Aorta (tissue), 5 donors: ENCODE measurements at places on chromosomes 7 and 10. TPM values are rescaled to one million over a fixed set of nuclear protein-coding genes. Genes with fewer than 3 reads are reported as not detected.

SPDYE1 gene
- not detected for total RNA-seq

STRIP2 gene
- 0.58 TPM for total RNA-seq

ZDHHC4 gene
- total RNA-seq = 36.2 TPM

BICC1 gene
- 46.8 TPM for total RNA-seq

CYP2C9 gene
- not detected for total RNA-seq

TTYH3 gene
- 58.9 TPM for total RNA-seq

VGF gene
- total RNA-seq = not detected

FEZF1 gene
- total RNA-seq = not detected

STEAP1B gene
- 5.1 TPM for total RNA-seq

- no peak for DNase-seq
Measured at GRCh38 chr7:80619741-80620140, 18.7 kb upstream of the CD36 start.

DNA sequence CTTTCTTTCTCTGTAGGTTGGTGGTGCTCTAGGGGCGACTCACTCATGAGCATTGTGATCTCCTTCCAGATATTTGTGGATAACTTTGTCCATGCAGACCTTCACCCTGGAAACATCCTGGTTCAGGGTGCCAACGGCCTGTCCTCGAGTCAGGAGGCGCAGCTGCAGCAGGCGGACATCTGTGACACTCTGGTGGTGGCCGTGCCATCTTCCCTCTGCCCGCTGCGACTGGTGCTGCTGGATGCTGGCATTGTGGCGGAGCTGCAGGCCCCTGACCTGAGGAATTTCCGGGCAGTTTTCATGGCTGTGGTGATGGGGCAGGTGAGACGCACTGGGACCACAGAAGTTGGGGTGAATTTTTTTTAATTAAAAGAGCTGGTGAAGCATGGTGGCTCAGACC is 9.6 kb upstream of the NDUFB2 start:
- DNase-seq = no peak

DNA sequence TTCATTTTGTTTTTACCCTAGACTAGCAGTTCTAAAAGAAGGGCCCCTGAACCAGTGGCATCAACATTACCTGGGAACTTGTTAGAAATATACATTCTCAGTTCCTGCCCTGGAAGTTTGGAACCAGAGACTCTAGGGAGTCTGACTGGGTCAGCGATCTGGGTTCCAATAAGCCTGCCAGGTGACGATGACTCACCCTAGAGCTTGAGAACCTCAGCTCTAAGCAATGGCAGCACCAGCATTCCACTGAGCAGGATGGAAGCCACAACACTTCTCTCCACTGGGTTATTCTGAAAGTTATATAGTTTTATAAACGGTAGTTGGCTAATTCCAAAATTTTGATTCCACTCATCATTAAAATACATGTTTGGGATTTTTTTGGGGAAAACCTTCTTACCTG is 97.0 kb upstream of the AMPH start:
- DNase-seq = no peak

GRCh38 chr10:3790858-3791257 is 5.8 kb upstream of the KLF6 start:
- DNase-seq = no peak

DNA sequence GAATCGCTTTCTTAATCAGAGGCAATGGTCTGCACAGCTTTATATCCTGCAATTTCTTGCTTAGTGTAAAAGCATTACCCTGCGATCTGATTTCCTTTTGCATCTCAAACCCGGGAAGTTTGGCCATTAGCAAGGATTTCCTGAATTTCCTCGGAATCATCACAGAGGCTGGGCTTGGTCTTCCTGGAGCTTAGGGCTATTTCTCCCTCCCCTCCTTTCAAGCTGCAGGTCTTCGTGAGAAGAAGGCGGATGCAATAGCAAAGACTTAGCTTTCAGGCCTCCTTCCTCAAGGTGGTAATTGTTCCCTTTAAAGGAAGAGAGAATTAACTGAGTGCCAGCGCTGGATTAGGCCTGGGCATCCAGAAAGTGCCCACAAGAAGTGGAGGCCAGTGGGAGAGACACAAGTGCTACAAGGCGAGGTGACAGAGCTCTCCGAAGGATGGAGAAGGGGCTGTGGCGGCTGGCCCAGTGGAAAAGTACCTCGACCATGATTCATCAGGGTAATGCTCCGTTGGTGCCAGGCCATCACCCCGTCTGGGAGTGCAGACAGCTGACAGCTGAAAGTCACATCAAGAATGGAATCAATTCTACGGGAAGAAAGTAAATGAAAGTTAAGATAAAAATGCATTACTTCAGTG is 4.0 kb upstream of the ARMS2 start:
- DNase-seq = no peak

DNA sequence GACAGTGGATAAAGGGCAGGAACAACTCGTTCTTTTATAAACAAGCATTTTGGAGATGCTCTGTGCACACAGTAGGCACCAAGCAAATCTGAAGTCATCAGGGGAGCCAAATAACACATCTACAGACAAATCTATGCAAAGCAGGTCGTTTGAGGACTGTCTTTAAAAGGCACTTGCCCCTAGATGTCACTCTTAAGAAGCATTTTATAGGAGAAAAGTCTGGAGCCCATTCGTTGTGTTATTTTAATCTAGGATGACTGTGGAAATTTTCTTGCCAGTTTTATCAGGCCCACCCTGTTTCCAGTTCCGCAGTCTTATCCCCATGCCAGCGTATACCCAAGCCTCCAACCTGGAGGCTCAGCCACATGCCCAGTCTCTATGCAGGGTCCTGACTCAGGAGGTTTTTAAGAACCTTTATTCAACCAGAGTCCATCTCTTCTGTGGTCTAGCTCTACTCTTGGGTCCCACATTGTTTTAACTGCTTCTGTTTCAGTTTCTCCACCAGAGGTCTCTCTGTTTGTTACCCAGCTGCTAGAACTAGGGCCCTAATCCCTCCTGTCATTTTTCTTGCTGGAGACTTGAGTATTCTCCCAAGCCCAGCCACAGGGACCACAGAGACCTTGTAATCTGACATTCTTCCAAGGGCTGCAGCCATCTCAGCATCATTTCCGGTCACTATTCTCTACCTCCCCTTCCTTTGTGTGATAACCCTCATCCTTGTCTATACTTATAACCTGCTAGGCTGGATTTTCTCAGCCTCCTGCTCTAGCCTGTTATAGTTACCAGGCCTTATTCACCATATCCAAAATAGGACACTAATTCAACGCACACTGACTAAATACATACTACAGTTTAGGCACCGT is 26.7 kb downstream of the PIK3CG start:
- DNase-seq = no peak

DNA sequence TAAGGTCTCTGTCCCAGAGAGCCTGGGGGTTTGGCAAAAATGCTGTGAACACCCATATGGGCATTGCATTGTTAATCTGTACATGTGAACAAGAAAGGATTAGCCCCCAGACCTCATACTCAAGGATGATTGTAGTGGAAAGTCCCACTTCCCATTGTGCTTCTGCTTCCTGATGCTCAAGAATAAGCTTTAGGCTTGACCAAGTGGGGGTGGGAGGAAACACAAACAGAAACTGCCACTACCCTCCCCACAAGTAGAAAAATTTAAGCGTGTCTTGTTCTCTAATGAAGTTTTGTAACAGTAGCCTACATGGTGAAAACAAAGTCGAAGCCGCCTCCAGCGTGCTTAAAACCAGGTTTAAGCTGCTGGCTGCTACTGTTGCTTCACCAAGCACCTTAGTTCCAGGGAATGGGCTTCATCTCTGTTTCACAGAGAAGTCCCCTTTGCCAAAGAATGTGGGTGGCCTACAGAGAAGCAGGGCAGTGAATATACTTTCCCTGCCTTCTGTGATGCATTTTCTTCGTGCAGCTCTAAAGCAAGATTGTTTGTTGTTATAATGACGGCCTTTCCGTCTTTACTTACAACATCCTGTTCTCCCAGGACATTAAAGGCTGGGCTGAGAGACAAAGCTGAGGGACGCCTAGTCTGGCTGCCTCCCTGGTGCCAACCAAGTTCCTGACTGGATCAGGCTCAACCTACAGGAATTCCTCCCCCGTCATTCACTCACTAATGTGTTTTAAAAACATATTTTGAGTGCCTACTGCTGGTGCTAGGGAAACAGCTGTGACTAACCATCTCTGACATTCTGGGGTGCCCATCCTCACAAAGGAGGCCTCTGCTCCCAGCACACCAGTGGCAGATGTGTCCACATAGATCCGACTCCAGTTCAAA is 32.1 kb upstream of the CCSER2 start:
- DNase-seq = no peak

DNA sequence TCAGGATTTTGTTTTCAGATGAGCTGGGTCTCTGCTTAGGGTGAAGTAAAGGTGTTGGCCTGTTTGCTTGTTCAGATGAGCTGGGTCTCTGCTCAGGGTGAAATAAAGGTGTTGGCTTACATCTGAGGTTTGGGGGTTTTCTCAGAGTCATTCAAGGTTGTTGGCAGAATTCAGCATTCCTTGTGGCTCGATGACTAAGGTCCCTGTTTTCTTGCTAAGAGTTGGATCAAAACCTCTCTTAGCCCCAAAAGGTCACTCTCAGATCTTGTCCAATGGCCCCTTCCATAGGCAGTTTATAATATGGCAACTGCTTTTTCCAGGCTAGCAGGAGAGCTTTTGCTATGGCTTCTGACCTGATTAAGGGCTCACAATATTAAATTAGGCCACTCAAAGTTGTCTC is 106.6 kb downstream of the ADAM22 start:
- DNase-seq = no peak

DNA sequence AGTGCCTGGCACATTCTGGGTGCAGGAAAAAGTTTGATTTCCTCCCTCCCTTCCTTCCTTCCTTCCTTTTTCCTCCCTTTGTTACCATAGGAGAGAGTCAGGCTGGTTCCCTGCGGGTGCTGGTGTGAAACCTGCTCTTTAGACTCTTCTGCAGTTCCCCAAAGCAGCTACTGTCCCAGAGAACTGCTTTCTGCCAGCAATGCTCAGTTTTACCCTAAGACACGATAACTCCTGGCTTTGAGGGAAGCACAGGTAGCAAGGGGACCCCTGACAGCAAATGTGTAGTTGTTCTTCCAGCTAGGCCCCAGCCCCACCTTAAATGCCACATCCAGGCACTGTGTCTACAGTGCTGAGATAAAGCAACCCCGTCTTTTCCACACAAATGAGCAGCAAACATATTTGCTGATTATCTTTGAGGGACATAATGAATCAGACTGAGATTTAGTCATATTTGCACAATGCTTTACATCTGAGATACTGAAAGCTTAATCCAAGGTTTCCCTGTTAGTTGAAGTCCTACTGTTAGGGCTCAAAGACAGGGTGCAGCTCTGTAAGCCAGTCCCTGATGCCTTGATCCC is 55.5 kb downstream of the MET start:
- DNase-seq = no peak

- DNase-seq = no peak
Measured at GRCh38 chr10:62243647-62243997, 25.0 kb downstream of the RTKN2 start.

DNA sequence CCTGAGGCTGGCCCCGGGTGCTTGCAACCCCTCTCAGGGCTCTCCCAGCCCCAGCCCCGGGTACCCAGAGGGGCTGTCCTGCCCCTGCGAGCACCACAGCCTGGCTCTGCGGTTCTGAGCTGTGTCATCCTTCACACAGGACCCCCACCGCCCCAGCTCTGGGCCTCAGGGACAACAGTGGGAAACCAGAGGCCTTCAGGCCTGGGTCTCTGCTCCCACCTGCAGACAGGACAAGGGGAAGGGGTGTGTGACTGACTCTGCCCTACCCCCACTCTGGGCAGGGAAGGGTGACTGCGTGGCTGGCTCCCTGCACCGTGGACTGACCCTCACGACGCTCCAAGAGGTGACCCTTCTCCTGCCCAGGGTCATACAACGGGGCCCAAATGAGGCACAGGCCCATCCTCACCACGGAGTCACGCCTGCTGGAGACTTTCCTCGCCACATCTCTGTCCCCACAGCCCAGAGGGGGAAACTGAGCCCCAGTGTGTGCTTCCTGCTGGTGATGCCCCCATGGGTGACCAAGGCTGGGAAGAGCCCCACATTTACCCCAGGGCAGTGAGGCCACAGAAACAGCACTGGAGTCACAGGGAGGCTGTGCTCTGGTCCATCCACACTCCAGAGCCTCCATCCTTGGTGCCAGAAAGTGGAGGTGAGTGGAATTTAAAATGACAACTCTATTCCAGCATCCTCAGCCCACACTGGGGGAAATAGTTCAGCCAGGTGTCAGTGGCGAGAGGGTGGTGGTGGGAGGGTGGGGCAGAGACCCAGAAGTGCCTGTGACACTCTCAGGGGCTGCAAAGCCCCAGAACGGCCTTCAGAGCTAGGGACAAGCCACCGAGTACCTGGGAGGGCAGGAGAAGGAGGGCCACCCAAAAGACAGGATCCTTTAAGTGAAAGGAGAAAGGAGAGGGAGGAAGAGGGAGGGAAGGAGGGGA is 13.6 kb downstream of the CAMK2B start:
- DNase-seq = peak; percentile 61

- no peak for DNase-seq
Measured at GRCh38 chr7:99086532-99086931, 57.4 kb downstream of the SMURF1 start.

DNA sequence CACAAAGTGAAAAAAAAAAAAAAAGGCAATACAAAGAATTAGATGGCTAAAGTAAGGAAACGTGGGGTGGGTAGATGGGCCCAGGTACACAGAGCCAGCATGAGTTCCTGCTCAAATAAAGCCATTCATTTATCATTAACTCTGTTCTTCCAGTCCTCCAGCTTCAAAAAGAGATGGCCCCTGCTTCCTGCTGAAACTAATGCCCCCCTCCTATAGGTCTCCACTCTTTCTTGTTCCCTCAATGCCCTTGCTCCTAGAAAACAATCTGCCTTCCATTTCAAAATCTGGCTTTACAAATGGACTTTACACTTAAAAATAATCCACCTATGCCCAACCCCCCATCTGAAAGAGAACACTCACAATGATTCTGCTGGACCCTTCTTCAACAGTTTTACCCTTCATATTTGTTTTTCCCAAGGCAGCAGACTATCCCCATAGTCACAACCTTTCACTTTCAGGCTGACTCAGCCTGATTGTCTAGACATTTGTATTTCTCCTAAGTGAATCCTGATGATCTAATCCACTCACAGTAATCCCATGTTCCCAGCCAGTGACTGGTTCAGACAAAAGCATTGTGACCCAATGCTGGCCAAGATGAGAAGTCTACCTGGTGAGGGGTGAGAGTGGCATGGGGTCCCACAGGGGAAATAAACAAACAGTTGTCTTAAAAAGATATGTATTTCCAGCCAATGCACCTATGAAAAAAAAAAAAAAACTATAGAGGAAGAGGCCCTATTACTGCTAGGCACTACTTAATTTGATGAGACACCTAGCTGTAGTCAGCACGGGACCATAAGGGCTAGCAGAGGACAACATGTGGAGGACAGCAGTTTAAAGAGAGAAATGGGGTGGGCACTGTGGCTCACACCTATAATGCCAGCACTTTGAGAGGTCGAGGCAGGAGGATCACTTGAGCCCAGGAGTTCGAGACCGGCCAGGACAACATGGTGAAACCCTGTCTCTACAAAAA is 74.6 kb upstream of the GRID1 start:
- no peak for DNase-seq

DNA sequence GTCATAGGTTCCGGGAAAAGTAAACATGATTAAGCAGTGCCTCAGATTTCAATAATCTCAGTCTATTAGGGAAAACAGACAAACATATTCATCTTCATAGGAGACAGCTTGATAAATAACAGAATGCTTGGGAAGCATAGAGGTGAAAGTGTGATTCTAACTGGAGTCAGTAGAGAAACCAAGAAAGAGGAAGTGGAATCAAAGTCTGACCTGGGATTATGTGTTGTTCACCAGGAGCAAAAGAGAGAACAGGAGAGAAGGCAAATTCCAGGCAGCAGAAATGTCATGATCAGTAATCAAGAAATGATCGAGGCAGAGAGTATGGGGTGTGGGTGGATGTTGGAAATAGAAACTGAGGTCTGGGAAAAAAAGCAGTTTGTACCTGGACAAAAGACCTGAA is 43.7 kb downstream of the DGKB start:
- no peak for DNase-seq
